AG08396 (cell line): ENCODE measurements at places on chromosomes 3 and 15.

DNA sequence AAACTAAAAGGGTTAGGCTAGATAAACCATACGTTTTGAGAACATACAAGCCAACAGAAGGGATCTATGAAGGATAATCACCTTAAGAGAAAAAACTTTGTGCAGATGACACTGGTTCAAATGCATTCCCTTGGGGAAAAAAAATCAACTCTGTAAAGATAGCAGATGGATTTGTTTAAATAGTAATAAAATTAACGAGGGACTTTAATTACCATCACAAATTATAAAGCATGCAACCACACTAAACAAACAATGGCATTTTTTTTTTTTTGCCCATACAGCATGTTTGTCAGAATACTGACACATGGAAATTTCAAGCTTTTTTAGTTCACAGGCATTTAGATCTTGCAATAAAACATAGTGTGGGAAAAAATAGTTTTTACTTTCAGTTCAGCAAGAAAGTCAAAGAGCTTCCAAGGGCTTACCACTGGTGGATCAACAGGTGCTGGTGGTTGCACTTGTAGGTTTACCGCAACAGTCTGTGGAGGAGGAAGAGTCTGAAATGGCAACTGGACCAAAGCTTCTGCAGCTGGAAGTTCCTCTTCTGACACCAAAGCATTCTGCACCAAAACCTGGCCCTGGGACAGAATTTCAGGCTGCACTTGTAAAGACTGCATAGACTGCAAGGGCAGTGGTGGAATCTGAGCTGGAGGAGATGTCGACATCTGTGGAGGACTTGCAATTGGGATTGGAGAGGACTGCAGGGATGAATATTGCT is 53.1 kb downstream of the PHC3 start:
- no peak for DNase-seq

- DNase-seq, result no peak
Measured at GRCh38 chr3:12015627-12016026, 11.4 kb downstream of the SYN2 start.

- DNase-seq, result no peak
Measured at GRCh38 chr3:17974206-17974841, 231.9 kb upstream of the TBC1D5 start.

DNA sequence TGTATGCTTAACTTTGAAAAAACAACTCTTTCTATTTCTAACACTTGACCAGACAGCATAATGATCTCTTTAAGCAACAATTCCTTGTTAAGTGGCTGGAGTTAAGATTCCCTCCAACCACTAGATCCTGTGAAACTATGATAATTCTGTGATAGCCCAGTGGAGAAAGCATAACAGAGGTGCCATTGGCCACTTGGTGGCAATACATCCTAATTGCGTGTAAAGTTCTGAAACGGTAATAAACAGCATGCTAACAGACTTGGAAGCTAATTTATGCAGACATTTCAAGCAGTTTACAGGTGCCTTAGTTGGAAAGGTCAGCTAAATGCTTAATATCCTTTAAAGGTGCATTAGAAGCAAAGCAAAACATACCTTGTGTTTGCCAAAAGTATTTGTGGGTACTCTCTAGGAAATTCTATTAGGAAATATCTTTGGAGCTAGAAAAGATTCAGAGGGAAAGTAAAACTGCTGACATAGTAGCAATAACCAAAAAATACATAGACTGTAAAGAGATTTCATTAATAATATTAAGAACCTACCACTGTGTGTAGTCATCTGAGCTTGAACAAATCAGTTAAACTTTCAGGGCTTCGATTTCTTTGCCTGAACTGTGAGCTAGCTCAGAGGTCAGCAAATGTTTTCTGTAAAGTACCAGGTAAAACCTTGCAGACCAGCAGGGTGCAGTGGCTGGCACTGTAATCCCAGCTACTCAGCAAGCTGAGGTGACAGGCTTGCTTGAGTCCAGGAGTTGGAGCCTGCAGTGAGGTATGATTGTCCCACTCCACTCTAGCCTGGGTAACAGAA is 19.0 kb upstream of the CSTA start:
- DNase-seq, result no peak

DNA sequence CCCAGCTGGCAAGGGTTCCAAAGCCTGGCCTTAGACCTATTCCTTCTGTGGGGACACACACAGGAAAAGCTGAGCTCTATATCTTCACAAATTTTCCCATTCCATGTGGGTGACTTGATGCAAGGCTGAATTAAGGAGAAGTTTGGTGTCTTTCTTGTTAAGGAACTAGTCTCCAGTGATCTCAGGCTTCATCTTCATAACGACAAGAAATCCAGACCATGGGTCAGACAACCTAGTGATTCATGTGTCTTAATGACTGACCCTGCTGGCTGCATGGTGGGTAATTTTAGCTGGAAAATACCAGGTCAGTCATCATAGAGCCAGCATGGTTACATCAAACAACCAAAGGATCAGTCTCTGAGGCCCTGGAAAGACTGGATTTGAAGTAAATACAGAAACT is 112.7 kb upstream of the SLC4A7 start:
- no peak for DNase-seq

GRCh38 chr15:32888221-32888761 is 170.5 kb downstream of the GREM1 start:
- no peak for DNase-seq

GRCh38 chr3:196949285-196949619 is 6.9 kb upstream of the NCBP2 start:
- DNase-seq, result no peak

DNA sequence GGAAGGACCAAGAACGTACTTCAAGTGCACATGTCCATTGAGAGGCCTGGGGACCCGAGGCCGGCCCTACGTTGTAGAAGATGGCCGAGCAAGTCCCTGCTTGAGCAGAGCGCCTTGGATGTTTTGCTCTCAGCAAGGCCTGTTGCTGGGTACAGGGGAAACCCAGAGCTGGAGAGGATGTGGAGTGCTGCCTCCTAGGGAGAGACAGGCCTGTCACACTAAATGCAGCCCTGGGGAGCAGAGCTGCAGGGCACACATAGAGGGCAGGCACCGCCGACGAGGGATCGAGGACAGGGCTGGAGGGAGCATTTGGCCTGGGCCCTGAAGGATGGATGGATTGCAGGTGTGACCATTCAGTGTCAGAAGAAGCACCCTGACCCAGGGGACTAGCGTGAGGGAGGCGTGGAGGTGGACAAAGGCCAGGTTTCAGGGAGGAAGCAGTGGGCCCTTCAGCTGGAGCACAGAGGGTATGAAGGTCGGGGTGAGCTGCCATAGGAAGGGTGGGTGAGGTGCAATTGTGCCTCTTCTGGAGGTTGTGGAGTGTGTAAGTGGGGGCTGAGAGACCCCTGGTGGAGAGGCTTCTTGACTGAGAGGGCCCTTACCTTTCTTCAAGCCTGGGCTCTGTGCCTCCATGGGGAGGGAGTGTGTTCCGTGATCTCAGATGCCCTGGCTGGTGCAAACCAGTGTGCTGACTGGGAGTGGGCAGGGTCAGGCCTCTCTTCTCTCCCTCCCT is 142.4 kb downstream of the CHDH start:
- DNase-seq, result no peak

- DNase-seq, result no peak
Measured at GRCh38 chr15:34119291-34119690, 17.4 kb downstream of the PGBD4 start.

DNA sequence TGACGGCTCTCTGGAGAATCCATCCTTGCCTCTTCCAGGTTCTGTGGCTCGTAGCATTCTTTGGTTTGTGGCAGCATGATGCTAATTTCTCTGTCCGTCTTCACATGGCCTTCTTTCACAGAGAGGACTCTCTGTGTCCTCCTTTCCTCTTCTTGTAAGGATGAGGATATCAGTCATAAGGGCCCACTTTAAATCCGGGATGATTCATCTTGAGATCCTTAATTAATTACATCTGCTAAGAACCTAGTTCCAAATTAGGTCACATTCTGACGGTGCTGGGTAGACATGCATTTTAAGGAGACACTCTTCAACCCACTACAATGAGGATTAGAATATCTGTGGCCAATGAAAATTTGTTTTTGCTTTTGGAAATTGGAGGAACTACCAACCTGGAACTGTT is 15.7 kb upstream of the GXYLT2 start:
- peak; percentile 46 for DNase-seq

- peak; percentile 64 for DNase-seq
Measured at GRCh38 chr3:187740421-187741399, 4.6 kb downstream of the BCL6 start.

- no peak for DNase-seq
Measured at GRCh38 chr3:54421943-54422342, 299.6 kb downstream of the CACNA2D3 start.

DNA sequence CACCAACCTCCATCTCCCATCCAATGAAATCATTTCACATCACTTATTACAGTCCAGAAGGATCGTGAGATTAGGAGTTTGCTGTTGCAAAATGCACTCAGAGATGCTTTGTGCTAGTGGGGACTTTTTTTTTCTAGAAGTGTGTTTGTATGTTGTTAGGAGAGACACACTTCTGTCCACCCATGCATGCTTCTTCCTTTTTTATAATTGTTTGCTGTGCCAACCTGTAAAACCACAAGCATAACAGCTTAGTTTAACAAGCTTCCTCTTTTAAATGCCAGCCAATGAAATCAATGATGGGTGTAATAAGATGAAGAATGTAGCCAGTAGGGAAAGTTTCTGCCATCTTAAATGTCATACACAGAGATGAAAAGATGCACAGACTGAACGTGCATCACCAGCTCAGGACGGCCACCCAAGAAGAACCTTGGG is 305.6 kb upstream of the STT3B start:
- no peak for DNase-seq

- peak; percentile 48 for DNase-seq
Measured at GRCh38 chr3:45642731-45643152, 46.5 kb upstream of the SACM1L start.

DNA sequence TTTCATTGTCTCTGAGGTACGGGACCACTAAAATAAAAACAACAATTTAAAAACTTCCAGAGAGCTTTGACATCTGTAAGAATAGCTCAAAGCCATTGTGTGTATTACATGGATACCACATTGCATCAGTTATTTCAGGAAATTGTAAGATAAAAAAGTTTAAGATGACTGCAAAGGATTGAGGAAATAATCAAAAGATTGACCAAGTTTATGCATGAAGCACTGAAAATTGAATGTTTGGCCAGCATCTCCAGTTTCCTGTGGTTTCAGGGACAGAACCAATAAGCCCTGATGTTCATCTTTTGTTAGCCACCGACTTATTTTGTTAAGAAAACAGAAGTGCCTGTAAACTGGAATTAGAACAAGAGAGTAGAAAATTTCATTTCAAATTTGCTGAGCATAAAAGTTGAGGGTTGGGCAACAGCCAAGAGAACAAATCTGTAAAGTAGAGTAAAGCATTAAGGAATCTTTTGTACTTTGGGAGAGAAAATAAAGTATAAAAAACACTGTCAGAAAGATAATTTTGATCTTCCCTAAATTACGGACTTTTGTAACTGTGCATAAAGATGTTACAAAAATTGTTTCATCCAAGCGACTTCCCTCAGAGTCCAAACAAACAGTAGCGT is 211.5 kb upstream of the P2RY1 start:
- DNase-seq, result no peak

DNA sequence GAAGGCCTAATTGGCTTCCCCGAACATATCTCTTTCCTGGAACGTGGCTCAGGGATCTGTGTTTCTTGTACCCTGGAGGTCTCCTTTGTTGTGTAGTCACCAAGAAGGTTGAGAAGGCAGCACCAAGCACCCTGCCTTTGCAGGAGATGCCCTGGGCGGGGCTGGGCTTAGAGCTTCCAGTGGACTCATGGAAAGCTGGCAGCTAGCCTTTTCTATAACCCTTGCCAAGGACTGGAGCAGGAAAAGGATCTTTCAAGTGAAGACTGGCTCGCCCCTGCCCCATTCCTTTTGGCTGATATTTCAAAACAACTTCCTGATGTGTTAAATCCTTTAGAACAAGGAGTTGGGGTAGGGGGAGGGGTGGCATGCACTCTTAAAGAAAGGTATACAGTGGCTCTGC is 58.9 kb upstream of the EPHA6 start:
- DNase-seq, result no peak

- no peak for DNase-seq
Measured at GRCh38 chr3:40741729-40742128, 217.0 kb downstream of the ZNF621 start.

DNA sequence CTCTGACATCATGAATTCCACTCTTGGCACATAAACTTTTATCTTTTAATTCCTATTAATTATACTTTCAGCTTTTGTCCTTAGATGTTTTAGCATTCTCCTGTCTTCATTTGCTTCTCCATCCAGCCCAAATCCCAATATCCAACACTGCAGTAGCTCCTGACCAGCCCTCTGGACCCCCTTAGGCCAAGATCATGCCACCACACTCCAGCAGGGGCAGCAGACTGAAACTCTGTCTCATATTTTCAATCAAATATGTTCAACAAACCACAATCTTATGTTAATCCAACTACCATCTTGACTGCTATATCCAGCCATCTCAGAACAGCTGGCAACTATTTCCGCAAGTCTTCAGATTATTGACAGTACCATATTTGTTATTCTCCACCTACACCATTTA is 315.8 kb upstream of the ROBO2 start:
- DNase-seq, result no peak

GRCh38 chr3:185645596-185646381 is 59.7 kb downstream of the SENP2 start:
- DNase-seq, result no peak

- DNase-seq, result no peak
Measured at GRCh38 chr3:9194509-9195184, 54.8 kb downstream of the SRGAP3 start.

- DNase-seq, result peak; percentile 41
Measured at GRCh38 chr3:147391781-147392624, 14.3 kb downstream of the ZIC4 start.

- no peak for DNase-seq
Measured at GRCh38 chr3:36643192-36643591, 121.2 kb downstream of the DCLK3 start.

GRCh38 chr3:61532739-61533500 is 28.5 kb upstream of the PTPRG start:
- no peak for DNase-seq

- no peak for DNase-seq
Measured at GRCh38 chr3:129501630-129502029, 26.8 kb upstream of the RHO start.

GRCh38 chr15:33188641-33189257 is 5.8 kb downstream of the FMN1 start:
- no peak for DNase-seq

DNA sequence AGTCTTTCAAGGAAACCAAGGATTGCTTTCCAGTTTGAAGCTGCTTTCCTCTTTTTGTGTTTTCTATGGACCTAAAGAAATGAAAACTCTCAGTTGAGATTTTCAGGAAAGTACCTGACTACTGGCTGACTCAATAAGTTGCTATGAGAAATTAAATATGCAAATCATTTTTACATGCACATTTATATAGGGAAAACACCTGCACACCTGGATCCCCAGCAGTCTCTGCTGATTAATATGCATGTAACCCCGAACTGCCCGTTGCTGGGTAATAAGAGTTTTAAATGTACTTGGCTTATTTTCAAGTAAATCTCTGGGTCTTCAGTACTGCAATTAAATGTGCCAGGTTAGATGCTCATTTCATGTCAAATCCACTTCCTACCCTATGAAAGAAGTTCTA is 77.2 kb downstream of the KBTBD8 start:
- no peak for DNase-seq

DNA sequence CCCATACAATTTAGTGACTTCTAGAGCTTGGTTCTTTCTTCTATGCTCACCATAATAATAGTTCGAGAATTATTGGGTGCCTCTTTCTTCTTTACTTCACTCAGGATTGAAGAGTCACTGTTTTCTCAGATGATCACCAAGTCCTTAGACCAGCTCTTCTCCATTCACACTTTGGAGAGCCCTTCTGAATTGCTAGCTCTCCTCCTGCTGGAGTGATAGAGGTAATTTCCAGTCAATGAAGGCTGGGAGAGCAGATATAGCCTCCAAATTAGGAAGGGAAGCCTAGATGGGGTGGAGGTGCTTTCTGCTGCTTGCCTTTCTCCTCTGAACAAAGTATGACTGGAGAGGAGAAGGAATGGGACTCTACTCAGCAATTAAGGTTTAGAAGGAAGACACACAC is 10.7 kb upstream of the BBX start:
- DNase-seq, result no peak
